AG04449 (cell line): ENCODE measurements at places on chromosomes 5 and 9.

DNA sequence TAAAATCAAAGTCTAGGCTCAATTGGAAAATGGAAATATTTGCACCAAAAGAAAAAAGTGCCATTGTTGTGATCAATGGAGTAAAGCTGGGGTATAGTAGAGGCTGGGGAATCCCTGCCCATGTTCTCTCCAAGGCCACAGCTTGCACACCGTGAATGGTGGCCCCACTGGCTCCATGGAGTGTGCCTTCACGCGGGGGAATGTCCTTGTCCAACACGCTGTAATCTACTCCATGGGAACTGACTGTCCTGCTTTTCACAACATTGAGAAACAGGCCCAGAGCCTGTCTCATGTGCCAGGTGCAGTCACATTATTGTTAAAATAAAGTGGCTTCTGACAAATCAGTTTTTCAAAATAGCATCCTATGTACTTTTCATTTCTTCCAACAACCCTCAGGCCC lies 33.1 kb upstream of the ITGA2 start:
- DNase-seq, result no peak

GRCh38 chr9:128936171-128936865 lies 11.1 kb downstream of the DOLK start:
- DNase-seq, result no peak

DNA sequence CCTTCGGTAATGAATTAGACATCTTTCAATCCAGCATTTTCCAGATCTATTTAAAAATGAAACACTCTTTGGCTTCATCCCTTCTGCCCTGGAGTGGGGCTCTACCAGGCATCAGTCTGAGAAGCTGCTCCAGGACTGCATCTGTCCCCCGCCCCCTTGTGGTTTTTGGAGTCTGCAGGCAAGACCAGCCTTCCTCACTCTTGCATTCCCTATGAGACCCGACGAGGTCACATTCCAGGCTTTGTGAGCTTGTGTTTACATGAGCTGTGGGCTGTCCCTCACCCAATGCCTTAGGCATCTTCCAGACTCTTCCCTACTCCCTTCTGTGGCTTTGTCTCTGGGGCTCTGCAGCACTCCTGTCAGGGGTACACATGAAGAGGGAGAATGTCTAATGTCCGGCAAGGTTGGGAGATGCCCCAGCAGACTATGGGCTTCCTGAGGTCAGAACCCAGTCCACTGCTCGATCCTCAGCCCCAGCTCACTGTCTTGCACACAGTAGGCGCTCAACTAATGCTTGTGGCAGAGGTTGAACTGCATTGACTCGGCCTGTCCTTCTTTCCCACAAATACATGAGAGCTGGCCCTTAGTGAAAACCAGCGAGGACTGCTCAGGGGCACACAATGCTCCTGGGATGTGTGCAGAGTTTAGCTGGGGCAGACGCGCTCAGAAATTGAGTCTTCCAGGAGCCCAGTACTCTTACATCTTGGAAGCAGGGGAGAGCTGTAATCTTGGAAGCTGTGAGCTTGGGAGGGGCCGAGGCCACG lies 11.7 kb upstream of the GADD45G start:
- no peak for DNase-seq

GRCh38 chr9:4959031-4959430 lies 26.0 kb upstream of the JAK2 start:
- no peak for DNase-seq

- DNase-seq, result peak; percentile 31
Observed at GRCh38 chr9:16058131-16058549, 505.3 kb downstream of the CCDC171 start.

- DNase-seq, result no peak
Observed at GRCh38 chr9:81557452-81558090, 131.8 kb downstream of the TLE1 start.

- no peak for DNase-seq
Observed at GRCh38 chr5:81247441-81247972, 14.4 kb downstream of the CKMT2 start.

- DNase-seq, result peak; percentile 5
Observed at GRCh38 chr5:148179234-148179824, 11.0 kb downstream of the SPINK14 start.

- DNase-seq, result no peak
Observed at GRCh38 chr5:93573354-93574351, 7.4 kb downstream of the NR2F1-AS1 start.

GRCh38 chr5:88819301-88819999 lies 63.5 kb downstream of the MEF2C start:
- DNase-seq, result no peak

GRCh38 chr5:180499684-180500083 lies 5.5 kb downstream of the CNOT6 start:
- DNase-seq, result no peak

DNA sequence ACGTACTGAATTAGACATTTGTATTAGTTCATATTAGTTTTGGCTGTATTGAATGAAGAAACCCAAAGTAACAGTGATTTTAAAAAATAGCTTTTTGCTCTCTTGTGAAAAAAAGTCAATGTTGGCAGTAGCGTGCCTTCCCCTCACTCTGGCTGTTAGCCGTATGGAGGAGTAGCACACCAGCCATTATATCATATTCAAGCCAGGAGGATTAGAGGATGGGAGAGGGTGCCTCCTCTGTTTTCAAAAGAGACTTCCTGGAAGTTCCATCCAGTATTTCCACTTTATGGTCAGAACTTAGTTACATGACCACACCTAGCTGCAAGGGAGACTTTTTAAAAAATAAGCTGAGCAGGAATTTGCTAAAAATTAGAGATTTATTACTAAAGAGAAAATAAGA lies 41.2 kb downstream of the GPR21 start:
- no peak for DNase-seq

GRCh38 chr9:77447646-77448045 lies 200.5 kb downstream of the GNA14 start:
- no peak for DNase-seq

- peak; percentile 91 for DNase-seq
Observed at GRCh38 chr9:16705111-16705604, 165.3 kb downstream of the BNC2 start.

DNA sequence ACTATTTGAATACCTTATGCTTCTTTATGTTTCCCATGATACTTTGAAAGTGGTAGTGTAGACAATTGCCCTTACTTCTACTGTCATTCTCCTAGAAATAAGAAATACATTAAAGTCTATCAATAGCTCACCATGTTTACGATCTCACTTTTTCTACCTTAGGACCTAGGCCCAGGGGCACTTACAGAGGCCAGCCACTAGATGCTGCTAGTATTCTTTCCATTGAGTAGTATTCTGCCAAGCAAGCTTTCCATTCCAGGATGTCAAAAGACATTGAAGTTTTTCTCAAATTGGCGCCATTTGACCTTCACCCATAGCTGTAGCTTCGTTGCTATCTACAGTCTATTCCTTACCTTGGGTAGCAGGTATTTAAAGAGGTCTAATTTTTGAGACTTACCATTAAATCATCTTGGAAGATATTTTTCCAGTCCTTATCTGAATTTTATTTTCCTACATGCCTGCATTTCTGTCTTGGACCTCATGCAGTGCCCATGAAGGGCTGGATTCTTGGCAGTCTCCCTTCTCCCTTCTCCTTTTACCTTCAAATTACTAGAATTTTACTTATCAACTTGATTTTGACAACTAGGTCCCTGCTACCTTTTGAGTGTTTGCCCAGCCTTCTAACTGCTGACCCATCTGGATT lies 246.0 kb upstream of the NUDT12 start:
- no peak for DNase-seq

DNA sequence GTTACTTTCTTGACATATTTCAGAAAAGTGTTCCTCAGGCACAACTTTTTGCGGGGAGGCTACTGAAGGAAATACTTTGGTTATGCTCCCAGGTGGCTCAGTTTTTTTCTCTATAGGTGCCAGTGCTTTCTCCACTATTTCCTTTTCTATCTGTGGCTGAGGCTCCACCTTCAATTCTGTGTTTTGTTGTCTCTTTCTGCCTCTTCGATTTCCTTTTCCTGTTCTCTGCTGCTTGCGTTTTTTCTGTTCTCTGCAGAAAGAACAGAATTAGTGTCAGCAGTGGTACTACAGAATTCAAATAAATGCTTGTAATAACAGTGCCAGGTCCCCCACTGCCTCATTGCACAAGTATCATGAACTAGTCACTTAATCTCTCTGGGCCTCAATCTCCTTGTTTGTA lies 7.0 kb downstream of the HEMGN start:
- no peak for DNase-seq

DNA sequence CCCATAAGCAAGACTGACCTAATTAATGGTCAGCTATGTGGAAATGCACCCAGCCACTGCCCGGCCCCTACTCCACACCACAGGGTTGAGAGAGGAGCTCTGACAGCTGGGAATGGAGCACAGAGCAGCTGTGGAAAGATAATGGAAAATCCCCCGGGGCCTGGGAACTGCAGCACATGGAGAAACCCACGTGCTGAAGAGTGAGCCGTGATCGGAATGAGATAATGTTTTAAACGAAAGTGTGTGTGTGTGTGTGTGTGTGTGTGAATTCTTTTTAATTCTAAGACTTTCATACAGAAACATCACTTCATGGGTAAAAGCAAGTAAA lies 13.1 kb upstream of the SLC12A7 start:
- no peak for DNase-seq

GRCh38 chr9:108687006-108687987 lies 168.5 kb downstream of the ACTL7B start:
- peak; percentile 34 for DNase-seq

DNA sequence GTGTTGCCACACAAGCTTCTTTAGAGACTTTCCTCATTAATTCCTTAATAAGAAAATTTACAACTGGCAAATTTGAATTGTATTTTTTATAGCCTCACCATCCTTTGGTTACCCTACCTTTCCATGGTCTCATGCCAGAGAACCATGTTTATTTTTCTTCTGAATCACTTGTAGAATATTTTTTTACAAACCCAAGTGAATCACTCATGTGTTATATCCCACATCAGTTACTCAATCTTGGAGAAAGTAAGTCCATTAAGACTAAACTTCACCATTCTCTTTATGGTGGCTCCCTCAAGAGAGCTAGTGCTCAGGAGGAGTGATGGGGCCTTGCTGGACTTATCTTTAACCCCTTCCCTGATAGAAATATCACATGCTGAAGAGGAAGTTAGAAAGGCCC lies 128.9 kb downstream of the SUSD1 start:
- no peak for DNase-seq

- no peak for DNase-seq
Observed at GRCh38 chr5:68544091-68544647, 328.6 kb downstream of the PIK3R1 start.

DNA sequence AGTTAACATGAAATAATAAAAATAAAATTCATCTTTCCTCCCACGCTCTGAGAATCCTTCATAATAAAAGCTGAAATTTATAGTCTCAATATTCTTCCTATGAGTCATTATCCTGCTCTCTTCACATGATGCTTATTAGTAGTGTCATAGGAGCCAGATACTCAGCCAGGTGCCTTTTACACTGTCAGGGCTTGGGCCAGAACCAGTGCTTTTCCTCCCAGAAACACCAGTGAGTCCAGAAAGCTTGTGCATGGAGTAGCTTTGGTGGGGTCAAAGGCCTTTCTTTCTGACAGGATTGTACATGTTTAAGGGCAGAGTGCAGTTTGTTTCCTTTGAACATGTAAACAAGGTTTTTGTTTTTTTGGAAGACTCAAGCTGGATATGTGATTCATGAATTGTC lies 6.8 kb downstream of the LSM11 start:
- DNase-seq, result no peak

GRCh38 chr5:125525356-125525755 lies 778.9 kb upstream of the ZNF608 start:
- no peak for DNase-seq

DNA sequence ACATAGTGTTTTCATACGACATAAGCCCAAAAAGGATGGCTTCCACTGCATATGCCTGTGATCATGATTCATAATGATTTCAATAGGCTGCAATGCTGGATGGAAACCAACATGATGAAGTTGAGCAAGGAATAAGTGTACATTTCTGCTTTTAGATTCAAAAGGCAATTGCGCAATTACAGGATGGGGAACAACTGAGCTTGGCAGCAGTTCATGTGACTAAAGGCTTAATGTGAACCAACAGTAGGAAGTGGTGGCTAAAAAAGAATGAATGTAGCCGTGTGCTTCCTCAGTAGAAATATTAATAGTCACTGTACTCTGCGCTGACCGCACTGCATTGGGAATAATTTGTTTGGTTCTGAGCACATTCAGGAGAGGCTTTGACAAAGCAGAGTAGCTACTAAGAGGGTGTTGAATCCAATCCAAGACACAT lies 51.2 kb downstream of the SLC1A3 start:
- peak; percentile 98 for DNase-seq

GRCh38 chr9:107636571-107637381 lies 147.2 kb upstream of the KLF4 start:
- DNase-seq, result no peak

GRCh38 chr5:9512457-9512856 lies 33.4 kb downstream of the SEMA5A start:
- no peak for DNase-seq

- no peak for DNase-seq
Observed at GRCh38 chr5:138541511-138542179, 1.4 kb downstream of the ETF1 start.

- DNase-seq, result no peak
Observed at GRCh38 chr5:134845335-134845851, 375 bp upstream of the C5orf24 start.

- no peak for DNase-seq
Observed at GRCh38 chr9:18891946-18892670, 140.9 kb downstream of the SAXO1 start.

GRCh38 chr5:57410374-57411320 lies 72.0 kb downstream of the ACTBL2 start:
- DNase-seq, result no peak

DNA sequence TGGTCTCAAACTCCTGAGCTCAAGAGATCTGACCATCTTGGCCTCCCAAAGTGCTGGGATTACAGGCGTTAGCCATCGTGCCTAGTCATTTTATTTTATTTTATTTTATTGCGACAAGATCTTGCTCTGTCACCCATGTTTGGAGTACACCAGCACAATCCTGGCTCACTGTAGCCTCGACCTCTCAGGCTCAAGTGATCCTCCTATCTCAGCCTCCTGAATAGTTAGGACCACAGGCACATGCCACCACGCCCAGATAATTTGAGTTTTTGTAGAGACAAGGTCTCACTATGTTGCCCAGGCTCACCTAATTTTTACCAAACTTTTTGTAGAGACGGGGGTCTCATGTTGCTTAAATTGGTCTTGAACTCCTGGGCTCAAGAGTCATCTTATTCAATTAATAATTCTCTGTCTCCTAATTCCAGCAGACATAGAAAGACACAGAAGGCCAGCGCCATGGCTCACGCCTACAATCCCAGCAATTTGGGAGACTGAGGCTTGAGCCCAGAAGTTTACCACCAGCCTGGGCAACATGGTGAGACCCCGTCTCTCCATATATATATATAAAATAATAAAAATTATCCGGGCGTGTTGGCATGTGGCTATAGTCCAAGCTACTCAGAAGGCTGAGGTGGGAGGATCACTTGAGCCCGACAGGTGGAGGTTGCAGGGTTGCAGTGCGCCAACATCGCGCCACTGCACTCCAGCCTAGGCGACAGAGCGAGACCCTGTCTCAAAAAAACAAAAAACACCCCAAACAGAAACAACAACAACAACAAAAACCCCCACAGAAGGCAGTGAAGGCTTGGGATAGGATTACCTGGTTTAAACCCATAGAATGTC lies 1.0 kb upstream of the UBAP1 start:
- no peak for DNase-seq
